T-helper 2 cell (primary cell): ENCODE measurements at places on chromosomes 5 and 9.

DNA sequence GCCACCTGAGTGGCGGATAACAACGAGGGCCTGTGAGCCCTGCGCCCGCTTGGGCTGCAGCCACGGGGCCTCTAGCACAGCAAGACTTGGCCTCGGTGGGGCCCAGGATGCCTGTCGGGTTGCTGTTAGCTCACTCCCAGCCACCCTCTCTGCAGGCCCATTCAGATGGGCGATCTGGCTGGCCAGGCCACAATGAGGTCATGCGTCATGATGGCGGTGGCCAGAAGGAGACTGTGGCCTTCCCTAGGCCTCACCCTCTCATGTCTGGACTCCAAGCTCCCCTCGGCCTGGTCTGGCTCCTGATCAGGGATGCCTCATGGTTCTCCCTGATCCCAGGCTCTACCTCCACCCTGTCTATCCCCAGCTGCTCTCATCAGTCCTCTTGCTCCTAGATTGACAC, 19.0 kb upstream of the TCOF1 start:
- no peak for DNase-seq

- DNase-seq, result no peak
These were observed 173.7 kb upstream of the SPEF2 start for GRCh38 chr5:35443803-35444595.

- no peak for DNase-seq
These were observed 34.8 kb upstream of the LRRC14B start for GRCh38 chr5:156411-157072.

- DNase-seq, result no peak
These were observed 67.1 kb upstream of the SSBP2 start for GRCh38 chr5:81817980-81818379.

DNA sequence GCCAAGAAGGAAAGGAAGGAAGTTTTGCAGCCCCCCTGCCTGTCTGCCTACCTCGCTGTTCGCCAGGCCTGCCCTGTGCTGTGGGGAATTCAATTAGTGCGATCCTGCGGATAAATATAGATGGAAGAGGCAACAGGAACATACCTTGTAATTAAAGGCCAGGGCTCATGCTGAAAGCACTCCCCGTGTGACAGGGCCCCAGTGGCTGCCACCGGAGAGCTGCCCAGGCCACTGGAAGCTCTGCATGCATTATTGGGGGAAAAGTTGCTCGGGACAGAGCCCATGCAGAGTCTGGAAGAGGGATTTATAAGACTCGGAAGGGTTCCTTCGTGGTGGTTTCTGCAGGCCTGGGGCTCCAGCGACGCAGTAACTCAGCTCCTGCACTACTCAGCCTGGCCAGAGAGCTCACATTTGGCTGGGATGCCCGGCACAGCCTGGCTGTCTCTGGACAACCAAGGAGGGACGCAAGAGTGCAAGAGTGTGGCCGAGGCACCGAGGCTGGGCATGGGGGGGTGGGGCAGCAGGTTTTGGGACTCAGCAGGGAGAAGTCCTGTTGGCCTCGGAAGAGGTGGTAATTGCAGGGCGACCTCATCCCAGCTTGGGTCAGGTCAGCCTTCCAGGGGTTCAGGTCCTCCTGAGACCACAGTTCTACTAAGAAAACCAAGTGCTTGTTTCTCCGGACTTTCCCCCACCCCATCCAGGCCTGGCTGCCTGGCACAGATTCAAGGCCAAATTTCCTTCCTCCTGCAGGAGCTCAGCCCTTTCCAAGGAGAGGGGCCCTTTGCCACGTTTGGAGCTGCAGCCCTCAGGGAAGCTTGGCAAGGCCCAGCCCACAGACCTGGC, 68.1 kb upstream of the GGTA1 start:
- no peak for DNase-seq

- no peak for DNase-seq
These were observed at the start of gene PCDHB2 for GRCh38 chr5:141094481-141095262. Gene PCDHB2 (plus strand): TSS chr5:141094615. CDS start chr5:141094791, 176 bp downstream.
